Right ventricle myocardium superior (tissue), 1 donor: ENCODE measurements at places on chromosomes 4 and X. TPM values are rescaled to one million over a fixed set of nuclear protein-coding genes. Genes with fewer than 3 reads are reported as not detected.

DNA sequence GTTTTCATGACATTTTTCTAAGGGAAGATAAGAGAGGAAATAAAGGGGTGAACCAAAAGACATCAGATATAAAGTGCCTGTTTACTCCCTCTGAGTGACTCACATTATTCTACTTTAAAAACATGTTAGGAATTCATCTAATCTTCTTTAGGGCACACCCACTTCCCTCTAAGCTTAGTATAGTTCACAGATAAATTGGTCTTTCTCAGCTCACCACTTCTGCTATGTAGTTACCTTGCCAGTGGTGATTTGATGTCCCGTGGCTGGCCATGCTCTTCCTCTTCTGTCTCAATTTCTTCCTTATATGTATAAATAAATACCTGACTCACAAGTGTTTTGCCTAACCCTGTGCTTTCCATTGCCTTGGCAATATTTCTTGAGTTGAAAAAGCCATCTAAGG is 96.8 kb downstream of the PDLIM5 start:
- DNase-seq, result no peak

DNA sequence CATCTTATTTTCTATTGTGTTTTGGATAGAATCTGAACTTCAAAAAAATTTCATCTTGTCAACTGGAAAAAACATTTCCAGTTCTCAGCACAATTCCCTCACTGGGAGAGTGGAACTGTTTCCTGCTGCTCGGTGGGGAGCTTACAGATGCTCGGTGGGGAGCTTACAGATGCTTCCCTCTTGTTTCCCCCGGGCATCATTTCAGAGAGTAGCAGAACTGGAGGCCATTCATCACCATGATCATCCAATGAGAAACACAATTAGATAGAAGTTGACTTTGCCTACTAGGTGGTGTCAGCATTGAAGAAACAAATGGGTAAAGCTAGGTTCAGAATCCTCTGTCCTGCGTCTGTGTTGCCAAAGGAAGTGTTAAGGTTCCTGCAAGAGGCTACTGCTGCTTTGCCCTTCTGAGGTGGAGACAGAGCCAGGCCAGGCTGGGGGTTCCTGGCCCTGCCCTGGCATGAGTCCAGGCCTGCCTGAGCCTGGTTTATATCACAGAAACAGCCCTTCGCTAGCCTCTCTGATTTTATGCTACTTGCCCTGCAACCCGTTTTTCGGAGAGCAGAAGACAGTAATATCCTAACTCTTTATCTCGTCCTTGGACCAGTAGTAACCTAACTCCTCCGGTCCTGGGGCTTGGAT is 70.6 kb downstream of the TAPT1 start:
- DNase-seq, result no peak

DNA sequence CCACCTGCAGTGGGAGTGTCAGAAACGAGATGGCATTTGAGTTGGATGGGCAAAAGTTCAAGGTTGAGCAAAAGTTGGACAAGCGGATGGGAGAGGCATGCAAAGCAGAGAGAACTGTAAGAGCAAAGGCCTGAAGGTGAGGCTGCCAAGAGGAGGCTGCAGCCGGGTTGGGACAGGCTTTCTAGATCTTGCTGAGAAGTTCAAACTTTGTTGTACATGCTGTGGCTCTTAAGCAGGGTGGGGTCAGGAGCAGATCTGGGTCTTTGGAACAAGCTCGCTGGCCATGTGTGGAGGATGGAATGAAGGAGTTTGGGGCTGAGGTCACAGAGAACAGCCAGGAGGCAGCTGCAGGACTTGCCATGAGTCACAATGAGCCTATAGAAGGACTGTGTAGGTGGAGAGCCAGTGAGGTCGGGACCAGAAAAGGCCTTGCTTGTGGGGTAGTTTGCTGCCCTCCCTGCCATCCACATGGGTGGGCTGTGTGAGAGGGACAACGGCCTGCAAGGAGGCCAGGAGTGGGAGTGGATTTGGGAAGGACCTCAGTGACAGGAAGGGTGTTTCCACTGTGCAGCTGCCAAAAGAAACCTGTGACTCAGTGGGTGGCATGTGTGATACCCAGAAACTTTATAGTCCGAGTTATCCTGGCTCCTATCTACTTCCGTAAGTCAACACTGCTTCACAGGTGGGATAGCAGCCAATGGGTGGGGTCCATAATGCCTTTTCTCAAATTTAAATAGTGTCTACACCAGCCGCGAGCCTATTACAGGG is 210.4 kb downstream of the MID1IP1 start:
- no peak for DNase-seq

- DNase-seq, result no peak
Observed at GRCh38 chr4:26196567-26196966, 124.2 kb upstream of the RBPJ start.

HAUS7 gene
- 18.6 TPM for total RNA-seq

DNA sequence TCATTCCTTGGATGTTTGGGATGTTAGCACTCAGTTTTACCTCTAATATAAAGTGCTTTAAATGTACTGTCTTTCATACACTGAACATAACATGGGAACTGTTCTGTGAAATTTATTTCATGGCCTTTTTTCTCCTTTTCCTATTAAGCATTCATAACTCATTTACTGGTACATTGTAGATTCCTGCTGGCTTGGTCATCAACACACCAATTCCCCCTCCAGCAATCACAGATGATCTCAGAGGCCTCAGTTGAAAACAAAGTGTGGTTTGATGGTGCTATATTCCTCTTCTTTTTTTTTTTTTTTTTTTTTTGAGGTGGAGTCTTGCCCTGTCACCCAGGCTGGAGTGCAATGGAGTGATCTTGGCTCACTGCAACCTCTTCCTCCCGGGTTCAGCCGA is 61.9 kb upstream of the FAM47B start:
- no peak for DNase-seq

GRCh38 chr4:136754810-136755530 is 777.3 kb downstream of the PCDH18 start:
- no peak for DNase-seq

RASSF6 gene
- total RNA-seq, result not detected

GRCh38 chr4:16794816-16795445 is 103.5 kb downstream of the LDB2 start:
- DNase-seq, result peak; percentile 52

- no peak for DNase-seq
Observed at GRCh38 chr4:115883847-115884246, 770.4 kb upstream of the NDST4 start.

DNA sequence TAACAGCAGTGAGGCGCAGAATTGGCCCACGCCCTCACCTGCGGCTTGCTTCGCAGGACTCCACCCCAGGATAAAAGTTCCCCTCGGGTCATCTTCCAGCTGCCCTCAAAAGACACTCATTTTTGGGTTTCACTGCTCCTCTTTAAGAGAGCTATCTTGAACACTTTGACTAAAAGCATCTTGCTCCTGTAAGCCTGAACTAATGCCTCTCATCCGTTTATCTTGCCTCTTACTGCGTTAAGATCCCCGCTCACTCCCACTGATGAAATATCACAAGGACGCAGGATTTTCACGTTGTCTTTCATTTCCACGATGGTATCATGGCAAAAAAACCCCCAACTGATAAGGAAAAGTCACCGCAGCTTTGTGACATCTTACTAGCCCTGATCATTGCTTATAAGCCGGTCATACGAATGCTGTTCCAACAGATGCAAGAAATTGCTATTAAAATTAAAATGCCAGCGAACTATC is 591 bp upstream of the ACSL4 start:
- no peak for DNase-seq
